Occipital lobe (tissue), 3 donors: ENCODE measurements at places on chromosomes 2 and 18. TPM values are rescaled to one million over a fixed set of nuclear protein-coding genes. Genes with fewer than 3 reads are reported as not detected.

The TLX2 gene
- total RNA-seq: not detected

The PLGLB1 gene
- total RNA-seq: 6.2 TPM

The ZNF142 gene
- 11.9 TPM for total RNA-seq

The PROC gene
- total RNA-seq: not detected

The SLC9A4 gene
- 0.62 TPM for total RNA-seq

The C2orf66 gene
- 0.16 TPM for total RNA-seq
